CD14-positive monocyte (primary cell): ENCODE measurements at places on chromosomes 1 and 21. TPM values are rescaled to one million over a fixed set of nuclear protein-coding genes. Genes with fewer than 3 reads are reported as not detected.

GRCh38 chr1:187566354-187566753 is 737.6 kb downstream of the PLA2G4A start:
- no peak for DNase-seq

ITLN2 gene
- polyA plus RNA-seq: not detected

DNA sequence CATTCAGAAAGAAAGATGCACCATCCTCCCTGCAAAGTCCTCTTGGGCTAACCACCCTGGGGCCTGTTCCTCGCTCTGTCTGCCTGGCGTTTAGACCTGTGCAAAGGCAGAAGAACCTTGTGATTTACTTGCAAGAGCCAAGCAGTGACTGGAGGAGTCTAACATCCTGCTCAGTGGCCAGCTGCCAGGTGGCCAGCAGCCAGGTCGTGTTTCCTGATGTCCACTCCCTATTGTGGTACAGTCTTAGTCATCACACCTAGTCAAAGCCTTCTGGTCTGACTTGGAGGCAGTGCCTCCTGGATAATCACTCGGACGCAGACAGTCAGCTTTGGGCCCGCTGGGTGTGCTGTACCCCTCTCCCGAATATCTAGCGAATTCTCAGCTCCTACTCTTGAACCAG is 118.1 kb downstream of the PGBD5 start:
- no peak for DNase-seq

DNA sequence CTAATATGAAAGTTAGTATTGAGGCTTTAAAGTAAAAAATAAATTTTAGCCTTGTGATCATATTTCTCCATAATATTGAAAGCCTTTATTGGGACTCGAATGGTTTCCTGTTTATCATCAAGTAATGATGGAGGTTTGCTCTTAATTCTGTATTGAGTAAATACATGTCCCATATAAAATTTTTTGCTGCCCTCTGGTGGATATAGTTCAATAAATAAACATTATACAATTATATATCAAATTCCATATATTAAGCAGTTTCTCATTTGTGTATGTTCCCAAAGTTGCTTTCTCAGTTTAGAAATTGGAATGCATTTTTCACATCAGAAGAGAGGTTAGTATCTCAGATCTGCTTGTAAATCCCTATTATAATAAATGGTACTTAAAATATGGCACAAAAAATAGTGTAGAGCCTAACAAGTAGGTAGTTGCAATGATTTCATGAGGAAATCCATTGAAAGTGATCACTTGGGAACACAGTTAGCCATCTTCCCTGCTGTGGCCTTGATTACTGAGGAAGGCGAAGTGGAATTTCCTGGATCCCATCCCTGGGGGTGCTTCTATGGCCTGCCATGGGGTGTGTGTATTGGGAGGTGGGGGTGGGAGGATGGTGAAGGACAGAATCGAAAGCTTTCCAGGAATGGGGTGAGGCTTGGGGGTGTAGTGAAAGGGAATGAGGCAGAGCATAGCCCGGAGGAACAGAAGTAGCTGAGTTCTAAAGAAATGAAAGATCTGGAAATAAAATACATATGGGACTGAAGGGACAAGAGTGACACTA is 84.1 kb upstream of the C21orf91 start:
- peak; percentile 4 for DNase-seq

MAGI3 gene
- 0.08 and 0.43 TPM in 2 replicates for polyA plus RNA-seq

- no peak for DNase-seq
Measured at GRCh38 chr1:4755301-4755845, 101.0 kb downstream of the AJAP1 start.

CCDC17 gene
- polyA plus RNA-seq: not detected

DDR2 gene
- not detected for polyA plus RNA-seq

- DNase-seq: no peak
Measured at GRCh38 chr1:121587777-121588176, 403.0 kb downstream of the SRGAP2C start.

- DNase-seq: peak; percentile 42
Measured at GRCh38 chr1:206658264-206658980, 23.1 kb downstream of the DYRK3 start.

DNA sequence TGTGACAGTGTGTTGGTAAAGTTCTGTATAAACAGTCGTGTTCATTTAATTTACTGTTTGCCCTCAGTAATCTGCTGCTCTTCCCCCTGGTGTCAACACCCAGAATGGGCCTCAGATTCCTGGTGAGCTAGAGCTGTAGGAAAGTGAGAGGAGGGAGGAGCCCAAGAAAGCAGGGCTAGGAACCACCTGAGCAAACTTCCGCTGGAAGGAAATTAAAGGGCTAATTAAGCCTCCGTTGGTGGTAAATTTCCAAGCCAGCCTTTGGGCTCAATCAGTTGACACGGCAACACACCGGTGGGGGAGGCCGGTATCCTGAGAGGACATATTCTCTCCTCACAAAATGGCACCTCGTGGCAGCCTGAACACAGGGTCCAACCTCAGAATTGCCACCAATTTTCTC is 32.9 kb downstream of the RAB3B start:
- DNase-seq: no peak

DNA sequence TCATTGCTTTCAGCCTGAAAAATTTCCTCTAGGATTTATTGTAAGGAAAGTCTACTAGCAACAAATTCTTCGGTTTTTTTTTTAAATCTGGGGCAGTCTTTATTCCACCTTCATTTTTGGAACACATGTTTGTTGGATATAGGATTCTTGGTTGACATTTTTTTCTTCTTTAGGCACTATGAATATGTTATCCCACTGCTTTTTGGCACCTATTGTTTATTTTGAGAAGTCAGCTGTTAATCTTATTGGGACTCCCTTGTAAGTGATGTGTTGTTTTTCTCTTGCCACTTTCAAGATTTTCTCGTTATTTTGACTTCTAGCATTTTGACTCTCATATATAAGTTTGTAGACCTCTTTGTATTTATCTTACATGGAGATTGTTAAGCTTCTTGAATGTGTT is 99.3 kb downstream of the NPHS2 start:
- no peak for DNase-seq

CRYAA gene
- not detected for polyA plus RNA-seq

AMY1A gene
- not detected in 2 replicates for polyA plus RNA-seq

SLC44A5 gene
- not detected for polyA plus RNA-seq

- DNase-seq: peak; percentile 89
Measured at GRCh38 chr1:101112051-101112780, 86.6 kb upstream of the DPH5 start.

WNT9A gene
- polyA plus RNA-seq: not detected

GRCh38 chr21:31264574-31264973 is 79.5 kb downstream of the TIAM1 start:
- no peak for DNase-seq

DNA sequence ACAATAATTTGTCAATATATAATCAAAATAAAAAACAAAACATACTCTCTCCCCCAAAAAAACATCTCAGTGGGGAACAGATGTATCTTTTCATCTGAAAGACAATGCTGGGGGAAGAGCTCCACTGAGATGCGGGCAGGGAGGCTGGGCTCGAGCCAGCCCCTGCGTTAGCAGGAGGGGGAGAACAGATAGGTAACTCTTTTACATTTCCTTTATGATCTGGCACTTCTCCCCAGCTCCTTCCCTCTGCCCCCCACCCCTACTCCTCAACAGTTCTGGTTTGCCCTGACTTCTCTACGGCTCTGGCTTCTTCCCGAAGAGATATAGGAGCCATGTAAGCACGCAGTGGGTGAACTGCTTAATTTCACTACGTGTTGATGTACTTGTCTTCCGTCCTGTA is 12.4 kb downstream of the LEPR start:
- no peak for DNase-seq

SPTA1 gene
- polyA plus RNA-seq: 0.28 TPM

DNA sequence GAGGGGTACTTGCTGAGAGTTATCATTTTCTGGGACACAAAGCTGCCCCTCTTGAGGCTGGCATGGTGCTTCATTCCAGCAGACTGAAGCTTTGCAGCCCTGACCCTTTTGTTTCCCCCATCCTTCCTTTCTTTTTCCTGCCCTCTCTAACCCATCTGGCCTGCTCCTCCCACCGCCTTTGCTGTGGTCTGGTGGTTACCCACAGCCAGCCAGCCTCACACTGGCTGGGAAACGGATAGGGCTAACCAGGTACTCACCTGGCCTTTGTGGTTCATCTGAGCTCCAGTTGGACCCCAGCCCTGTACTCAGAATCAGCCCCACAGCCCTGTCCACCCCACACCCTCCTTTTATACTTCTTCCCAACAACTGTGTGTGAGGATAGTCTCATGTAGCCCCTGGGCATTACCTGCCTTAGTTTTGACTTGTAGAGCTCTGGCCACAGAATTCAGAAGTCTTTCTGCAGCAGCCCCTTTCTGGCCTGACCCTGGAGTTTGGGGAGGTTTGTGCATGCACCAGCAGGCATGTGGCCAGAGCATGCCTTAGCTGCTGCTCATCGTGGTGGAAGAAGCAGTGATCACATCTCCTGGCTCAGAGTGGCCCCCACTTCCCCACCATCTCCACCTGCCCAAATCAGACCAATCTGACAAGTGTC is 138.0 kb downstream of the TRABD2B start:
- DNase-seq: no peak

DNA sequence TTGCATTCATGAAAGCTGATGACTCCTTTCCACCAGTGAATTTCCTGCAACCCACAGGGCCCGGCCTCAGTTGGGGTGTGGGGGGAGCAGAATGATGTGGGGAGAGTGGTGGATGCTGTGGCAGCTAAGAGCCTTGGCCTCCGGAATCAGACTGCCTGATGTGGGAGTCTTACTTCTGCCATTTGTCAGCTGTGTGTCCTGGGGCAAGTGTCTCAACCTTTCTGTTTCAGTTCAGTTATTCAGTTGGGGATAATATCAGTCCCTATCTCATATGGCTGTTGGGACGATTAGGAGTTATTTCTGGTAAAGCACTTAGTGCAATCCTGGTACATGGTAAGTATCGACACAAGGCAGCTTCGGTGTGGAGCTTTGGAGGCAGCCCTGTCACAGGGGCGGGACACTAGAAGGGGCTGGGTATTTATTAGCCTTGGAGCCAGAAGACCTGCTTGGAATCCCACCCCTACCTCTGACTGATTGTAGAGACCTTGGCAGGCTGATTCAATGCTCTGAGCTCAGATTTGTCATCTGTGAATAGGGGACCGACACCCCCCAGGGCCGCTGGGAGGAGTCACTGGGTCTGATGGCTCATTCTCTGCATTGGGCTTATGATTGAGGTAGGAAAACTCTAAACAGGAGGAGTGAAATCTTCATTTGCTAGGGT is 19.6 kb downstream of the ARHGEF10L start:
- no peak for DNase-seq

DNA sequence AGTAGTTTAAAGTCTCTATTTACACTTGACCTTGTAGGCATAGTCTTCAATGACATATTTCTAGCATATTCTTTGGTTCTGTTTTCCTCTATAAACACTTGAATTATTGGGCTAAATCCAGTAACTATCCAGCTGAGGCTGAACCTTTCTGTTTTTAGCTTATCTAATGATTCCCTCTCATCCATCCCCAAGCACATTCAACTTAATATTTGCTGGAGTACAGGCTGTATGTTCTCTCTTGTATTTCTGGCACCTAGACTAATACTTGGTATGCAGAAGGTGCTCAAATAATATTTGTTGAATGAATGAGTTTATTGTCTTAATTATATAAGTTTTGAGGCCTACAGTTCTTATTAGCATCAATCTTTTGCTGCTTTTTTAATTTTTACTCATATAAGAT is 88.7 kb downstream of the RABGAP1L start:
- no peak for DNase-seq

SFN gene
- not detected for polyA plus RNA-seq

DNA sequence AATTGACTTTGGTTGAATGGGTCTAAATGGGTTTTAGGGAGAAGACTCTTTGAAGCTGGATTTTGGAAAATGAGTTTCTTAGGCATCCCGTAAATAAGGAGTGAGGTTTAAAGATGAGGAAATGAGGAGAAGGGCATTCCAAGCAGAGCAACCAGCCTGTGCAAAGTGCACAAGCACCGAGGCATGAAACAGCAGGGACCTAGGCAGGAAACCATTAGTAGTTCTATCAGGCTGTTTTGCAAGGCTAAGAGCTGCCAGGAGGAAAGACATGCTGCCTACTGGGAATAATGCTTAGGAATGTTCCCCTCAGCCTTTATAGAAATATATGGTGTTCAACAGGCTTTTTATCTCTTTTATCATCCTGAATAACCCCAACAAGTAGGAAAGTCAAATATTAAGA is 153.1 kb upstream of the FGGY start:
- DNase-seq: no peak

DNA sequence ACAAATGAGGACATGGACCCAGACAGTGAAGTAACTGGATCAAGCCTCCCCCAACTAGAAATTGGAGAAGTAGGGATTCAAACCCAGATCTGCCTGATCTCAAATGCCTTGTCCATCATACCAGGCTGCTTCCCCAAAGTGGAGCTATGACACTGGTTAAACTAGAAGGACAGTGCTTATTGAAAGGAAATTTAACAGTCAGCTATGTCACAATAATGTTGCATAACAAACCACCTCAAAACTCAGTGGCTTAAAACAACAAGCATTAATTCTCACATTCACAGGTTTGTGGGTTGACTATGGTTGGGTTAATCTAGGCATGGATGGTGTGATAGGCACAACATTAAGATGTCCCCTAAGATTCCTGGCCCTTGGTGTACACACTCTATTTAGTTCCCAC is 107.1 kb downstream of the TAS1R2 start:
- no peak for DNase-seq

- no peak for DNase-seq
Measured at GRCh38 chr1:160086456-160086892, 5.1 kb downstream of the KCNJ9 start.

- no peak for DNase-seq
Measured at GRCh38 chr1:172549621-172550280, 16.8 kb downstream of the SUCO start.

TFF2 gene
- not detected for polyA plus RNA-seq

HNRNPR gene
- polyA plus RNA-seq: 28.2 and 58.5 TPM in 2 replicates
